Nucleus accumbens (tissue), 56 donors: ENCODE measurements at places on chromosomes 1 and 21.

GRCh38 chr1:189662190-189662589, 815.5 kb downstream of the BRINP3 start:
- no peak for DNase-seq

GRCh38 chr1:210814382-210815123, 319.4 kb downstream of the KCNH1 start:
- no peak for DNase-seq

GRCh38 chr1:32486463-32487113, 21.7 kb downstream of the ZBTB8B start:
- DNase-seq: no peak

DNA sequence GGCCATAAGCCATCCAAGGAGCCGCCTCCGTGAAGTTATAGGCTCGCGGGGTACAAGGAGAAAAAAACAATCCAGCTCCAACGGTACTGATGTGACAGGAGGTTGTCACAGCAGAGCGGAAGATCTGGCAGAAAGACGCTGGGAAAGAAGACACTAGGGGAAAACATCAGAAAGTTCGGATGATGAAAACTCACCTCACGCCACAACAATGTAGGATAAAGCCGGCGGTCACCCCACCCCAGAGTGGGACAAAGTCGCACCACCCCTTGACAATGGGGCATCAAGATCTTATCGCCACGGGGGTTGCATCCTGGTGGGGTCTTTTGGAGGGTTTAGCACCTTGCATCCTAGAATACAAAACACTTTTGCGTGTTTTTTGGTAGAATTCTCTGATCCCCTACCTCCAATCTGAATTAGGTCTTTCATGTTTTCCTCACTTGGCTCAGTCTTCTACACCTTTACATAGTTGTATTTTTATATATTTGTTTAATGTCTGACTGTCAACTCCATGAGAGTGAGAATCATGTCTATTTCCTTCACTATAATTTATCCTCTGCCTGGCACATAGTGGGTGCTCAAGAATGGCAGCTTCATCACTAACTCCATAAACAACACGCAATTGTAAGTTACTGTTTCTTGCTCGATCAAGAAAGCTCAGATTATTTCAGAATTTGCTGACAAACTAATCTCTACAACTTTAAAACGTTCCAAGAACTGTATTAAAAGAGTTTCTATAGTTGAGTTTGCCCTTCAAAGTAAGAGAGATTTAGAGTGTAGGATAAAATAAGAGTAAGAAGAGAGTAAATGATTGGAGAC, 611 bp upstream of the ZSWIM5 start:
- DNase-seq: no peak

- no peak for DNase-seq
Measured at GRCh38 chr1:91712981-91713841, 172.7 kb downstream of the TGFBR3 start.

GRCh38 chr1:68151690-68152089, 80.6 kb downstream of the WLS start:
- no peak for DNase-seq

DNA sequence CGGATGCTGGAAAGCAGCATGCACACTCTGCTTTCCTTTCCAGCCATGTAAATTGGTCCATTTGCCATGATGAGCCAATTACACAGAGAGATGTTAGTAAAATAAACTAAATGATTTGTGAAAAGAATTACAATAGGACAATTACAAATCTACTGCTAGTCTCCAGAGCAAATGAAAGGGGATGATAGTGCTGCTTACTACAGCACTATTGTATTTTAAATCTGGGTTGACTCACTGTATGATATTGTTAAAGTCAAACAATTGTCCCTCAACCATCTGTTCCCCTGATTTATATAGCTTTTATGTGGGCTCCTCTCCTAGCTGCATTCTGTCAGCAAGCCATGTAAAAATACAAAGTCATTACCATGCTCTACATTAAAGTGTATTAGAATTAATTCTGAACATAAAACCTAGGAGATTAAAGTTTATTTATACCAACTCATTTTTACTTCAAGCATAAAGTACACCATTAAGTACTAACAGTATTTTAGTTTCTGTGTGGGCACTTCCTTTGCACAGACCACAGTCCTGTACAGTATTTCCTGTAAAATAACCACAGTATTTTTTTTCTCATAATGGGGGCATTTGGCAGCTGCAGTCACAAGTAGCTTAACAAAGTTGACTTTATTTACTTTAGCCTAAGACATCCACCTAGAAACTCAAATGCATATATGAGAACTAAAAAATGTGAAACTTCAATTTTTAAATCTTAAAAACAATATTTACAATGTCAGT, 135.8 kb downstream of the VAV3 start:
- no peak for DNase-seq

DNA sequence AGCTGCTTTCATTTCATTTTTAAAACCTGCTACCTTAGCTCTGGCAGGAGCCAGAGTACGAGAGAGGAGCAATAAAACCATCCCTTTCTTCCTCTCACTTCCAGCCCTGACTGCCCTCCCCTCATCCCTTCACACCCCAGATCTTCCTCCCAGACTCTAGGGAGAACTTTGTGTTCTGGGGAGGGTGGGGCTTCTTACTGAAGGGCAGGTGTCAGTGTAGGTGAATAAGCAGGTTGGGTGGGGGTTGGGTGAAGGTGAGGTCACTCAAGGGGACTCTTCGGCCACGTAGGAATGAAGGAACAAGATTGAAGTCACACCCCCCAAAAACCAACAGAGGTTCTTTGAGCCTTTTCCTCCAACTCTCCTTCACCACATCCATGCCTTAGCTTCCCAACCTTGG, 88.9 kb downstream of the CD58 start:
- no peak for DNase-seq

- no peak for DNase-seq
Measured at GRCh38 chr1:54284781-54285529, 85.0 kb downstream of the MRPL37 start.

DNA sequence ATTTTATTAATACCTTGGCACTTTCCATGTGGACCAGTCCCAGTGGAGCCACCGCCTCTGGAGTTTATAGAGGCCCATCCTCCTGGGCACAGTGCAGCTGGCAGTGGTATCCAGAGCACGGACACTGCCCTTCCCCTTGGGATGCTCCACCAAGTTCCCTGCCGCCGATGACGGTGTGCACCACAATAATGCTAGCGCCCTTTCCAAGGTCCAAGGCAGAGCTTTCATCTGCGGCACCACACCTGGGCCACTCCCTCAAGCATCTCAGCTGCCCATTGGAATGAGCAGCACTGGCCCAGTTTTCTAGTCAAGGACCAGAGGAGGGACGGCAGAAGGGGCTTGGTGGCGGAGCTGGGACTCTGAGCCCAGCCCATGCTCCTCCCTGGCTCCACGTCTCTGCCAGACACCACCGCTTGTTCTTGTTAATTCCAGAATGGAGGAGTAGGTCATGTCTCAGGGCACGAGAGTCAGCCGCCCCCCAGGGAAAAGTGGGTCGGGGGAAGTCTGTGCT, 24.5 kb downstream of the SIM2 start:
- no peak for DNase-seq

DNA sequence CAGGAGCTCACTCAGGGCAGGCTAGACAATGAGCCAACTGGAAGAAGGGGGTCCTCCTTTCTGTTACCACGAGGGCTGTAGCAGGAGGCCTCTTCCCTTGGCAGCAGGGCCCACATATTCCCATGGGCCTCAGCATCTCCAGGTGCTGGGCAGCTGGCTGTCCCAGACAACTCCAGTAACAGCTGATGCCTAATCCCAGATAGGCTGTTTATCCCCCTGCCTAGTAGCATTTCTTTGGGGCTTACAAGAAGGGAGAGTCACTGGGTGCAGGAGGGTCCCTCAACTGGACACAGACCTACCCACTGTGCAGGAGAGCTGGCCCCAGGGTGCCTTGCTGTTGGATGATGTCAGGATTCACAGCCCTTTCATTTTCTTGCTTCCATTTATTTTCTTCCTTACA, 278.2 kb downstream of the DSCAM start:
- DNase-seq: no peak

DNA sequence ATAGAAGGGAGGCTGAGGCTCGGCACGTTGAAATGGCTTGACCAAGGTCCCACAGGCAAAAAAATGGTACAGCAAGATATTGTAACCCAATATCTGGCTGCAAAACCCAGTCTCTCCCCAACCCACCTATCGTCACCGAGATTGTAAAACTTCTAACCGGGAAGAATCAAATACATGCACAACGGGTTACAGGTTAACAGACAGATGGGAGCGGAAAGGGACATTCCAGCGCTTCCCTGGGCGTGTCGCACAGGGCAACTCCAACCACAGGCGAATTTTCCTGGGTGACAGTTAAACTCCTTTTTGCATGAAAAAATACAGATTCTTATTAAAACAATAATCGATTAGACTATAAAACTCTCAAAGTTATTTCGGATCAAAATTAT, 31.8 kb upstream of the JUN start:
- DNase-seq: no peak

DNA sequence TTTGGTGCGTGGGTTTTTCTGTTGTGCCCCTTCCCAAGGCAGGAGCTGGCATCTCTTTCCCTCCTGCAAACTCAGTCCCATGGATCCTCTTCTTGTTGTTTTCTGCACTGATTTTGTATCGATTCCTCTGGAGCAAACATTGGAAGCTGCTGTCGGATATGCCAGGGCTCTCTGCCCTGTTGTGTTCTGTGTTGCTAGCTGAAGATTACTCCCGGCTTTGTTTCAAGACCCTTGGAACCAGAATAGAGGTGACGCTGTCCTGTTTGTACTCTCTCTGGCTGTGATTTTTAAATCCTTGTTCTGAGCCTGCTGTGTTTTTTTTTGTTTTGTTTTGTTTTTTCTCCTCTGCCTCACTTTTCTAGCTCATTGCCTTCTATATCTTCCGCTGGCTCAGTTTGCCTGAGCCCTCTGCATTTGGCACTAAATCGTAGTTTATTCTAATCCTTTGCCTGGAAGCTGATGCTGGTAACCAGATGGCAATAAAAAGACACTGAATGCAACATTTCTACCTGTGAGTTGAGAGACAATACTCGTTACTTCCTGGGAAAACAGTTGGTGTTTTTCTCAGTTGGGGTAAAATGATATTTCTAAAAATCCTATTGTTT, 67.0 kb downstream of the BACH1 start:
- DNase-seq: no peak

- no peak for DNase-seq
Measured at GRCh38 chr1:151775894-151776664, 12.8 kb upstream of the MRPL9 start.
